Central memory CD4-positive, alpha-beta T cell (primary cell): ENCODE measurements at places on chromosomes 6 and 20.

- DNase-seq: no peak
These were observed 17.5 kb downstream of the L3MBTL1 start for GRCh38 chr20:43525021-43525420.

DNA sequence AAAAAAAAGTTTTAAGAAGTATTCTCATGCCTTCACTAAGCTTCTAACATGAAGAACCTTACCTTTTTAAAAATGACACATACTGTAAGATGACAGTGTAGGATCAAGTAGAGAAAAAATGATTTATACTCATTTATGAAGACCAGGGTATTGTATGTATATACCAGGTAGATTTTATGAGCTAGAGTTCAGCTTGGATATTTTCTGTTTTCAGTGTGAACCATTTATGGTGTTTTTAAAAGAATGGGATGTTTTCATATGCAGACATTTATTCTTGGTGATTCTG, 24.4 kb downstream of the DUSP22 start:
- no peak for DNase-seq

- no peak for DNase-seq
These were observed 944 bp upstream of the C6orf136 start for GRCh38 chr6:30645989-30646388.

GRCh38 chr20:6870559-6870958, 103.1 kb downstream of the BMP2 start:
- no peak for DNase-seq

DNA sequence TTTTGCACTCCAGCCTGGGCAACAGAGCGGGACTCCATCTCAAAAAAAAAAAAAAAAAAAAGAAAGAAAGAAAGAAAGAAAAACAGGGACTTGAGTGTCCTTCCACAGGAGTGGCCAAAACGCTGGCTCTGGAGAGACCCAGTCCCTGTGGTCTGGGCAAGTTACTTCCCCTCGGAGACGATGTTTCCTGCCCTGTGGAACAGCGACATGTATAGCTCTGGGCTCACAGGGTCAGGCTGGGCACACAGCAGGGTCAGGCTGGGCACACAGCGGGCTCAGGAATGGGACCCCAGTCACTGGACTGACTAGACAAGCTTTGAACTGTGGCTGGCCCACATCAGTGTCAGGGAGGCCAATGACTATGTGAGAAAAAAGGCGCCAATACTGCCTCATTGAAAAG, 110.7 kb downstream of the ASXL1 start:
- no peak for DNase-seq

DNA sequence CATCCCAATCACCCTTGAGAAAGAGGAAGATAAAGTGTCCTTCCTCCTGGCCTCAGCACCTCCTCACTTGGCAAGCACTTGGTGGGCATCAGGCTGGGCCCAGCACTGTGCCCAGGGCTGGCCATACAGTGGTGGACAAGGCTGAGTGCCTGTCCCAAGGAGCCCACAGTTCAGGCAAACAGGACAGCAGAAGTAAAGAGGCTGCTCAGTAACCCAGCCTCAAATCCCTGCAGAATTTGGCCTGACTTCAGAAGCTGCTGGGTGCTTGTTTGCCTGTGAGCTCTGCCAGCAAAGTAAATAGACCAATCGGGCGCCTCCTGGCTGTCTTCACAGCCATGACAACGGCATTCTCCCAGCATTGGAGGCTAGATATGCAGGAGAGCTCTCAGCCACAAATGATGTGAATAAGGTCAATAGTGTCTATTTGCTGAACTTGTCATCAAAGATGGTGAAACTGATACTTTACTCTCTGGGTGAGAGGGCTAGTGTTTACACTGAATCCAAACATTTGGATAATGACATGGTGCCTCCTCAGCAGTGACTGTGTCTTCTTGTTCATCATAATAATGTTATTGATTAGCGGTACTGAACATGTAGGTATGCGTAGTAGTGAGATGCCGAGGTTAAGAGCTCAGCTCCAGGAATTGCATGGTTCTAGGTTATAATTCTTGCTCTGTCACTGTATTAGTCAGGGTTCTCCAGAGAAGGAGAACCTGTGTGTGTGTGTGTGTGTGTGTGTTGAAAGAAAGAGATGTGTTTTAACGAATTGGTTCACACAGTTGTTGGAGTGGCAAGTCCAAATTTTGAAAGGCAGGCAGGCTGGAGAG, 36.9 kb upstream of the FANCE start:
- DNase-seq: peak; percentile 13
